ENCODE measurements at places on chromosomes 16 and 17. TPM values are rescaled to one million over a fixed set of nuclear protein-coding genes. Genes with fewer than 3 reads are reported as not detected.

GRCh38 chr16:22369221-22369811 is 5.1 kb downstream of the CDR2 start:
- DNase-seq: peak; percentile 47

DNA sequence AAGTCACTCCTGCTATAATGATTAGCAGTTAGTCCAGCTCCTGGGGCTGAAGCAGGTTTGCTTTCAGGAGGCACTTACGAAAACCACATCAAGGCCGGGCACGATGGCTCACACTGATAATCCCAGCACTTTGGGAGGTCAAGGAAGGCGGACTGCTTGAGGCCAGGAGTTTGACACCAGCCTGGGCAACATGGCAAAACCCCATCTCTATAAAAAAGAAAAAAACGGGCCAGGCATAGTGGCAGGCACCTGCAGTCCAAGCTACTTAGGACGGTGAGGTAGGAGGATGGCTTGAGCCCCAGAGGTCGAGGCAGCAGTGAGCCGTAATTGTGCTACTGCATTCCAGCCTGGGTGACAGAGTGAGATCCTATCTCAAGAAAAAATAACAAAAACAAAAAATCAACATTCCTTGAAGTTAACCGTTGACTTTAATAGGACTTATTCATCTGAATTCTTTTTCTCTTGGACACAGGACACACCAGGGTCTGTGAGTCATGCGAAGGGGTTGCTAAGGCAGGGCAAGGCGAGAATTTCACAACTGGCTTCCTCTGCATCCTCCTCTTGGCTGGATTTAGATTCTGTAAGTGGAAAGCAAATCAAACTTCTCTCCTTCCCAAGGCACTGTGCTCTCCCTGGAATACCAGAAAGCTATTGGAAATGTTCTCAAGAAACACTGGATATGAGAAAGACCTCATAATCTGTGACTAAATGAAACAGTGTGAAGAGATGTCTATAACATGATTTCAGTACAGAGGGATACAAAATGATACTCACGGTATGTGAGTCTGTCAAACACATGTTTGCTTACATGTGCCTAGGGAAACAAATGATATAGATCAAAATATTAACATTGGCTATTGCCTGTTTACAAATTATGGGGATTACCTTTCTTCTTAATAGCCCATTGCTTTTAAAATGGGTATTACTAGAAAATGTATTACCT is 99.5 kb downstream of the SYCE1L start:
- peak; percentile 96 for DNase-seq

GRCh38 chr17:75842963-75843576 is 1.1 kb downstream of the UNC13D start:
- DNase-seq: no peak

DNA sequence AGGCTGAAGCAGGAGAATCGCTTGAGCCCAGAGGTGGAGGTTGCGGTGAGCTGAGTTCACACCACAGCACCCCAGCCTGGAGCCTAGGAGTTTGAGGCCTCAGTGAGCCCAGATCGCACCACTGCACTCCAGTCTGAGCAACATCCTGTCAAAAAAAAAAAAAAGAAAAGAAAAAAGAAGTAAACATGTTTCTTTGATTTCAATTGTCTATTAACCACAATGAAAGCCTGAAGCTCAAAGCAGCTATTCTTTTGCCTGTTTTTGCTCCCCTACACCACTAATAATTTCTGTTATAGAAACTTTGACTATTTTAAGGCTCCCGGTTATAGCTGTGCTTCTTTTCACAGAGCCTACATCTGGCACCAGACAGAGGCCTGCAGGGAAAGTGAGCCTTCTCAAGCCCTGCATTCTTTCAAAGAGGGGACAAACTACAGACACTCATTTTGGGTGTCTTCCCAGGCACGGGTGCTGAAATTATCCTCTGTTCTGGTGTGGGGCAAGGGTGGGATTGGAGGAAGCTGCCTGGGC is 14.2 kb upstream of the SLC52A1 start:
- DNase-seq: no peak

- DNase-seq: no peak
Measured at GRCh38 chr17:80191192-80191591, 21.4 kb downstream of the CARD14 start.

GRCh38 chr17:42964161-42964932 is at the start of gene AARSD1:
Gene AARSD1 (minus strand): TSS chr17:42964454. CDS start chr17:42964440, 14 bp downstream.
- DNase-seq: peak; percentile 86

The TBC1D3L gene
- total RNA-seq: 4.6 TPM

The SPATA32 gene
- not detected for total RNA-seq

The TNP2 gene
- not detected for total RNA-seq

Data from A172 (cell line).